ENCODE measurements at places on chromosomes 2 and 18.

DNA sequence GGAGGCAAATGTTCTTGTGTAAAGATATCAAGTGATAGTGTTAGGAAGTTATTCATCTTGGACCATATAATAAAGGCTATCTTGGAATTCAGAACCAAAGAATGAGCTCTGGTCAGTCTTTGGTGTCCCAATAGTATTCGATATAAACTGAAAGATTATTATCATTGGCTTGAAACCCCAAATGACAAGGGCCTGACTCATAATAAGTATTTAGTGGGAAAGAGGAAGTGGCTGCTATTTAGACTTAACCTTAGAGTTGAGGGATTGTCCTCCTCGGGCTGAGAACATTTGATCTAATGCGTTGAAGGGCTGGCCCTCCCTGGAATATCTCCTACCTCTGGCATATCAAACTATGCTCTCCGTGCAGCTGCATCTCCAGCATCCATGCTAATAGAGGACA lies 67.5 kb downstream of the CDH20 start:
- no peak for DNase-seq

GRCh38 chr18:34965566-34965965 lies 75.6 kb upstream of the MAPRE2 start:
- no peak for DNase-seq

DNA sequence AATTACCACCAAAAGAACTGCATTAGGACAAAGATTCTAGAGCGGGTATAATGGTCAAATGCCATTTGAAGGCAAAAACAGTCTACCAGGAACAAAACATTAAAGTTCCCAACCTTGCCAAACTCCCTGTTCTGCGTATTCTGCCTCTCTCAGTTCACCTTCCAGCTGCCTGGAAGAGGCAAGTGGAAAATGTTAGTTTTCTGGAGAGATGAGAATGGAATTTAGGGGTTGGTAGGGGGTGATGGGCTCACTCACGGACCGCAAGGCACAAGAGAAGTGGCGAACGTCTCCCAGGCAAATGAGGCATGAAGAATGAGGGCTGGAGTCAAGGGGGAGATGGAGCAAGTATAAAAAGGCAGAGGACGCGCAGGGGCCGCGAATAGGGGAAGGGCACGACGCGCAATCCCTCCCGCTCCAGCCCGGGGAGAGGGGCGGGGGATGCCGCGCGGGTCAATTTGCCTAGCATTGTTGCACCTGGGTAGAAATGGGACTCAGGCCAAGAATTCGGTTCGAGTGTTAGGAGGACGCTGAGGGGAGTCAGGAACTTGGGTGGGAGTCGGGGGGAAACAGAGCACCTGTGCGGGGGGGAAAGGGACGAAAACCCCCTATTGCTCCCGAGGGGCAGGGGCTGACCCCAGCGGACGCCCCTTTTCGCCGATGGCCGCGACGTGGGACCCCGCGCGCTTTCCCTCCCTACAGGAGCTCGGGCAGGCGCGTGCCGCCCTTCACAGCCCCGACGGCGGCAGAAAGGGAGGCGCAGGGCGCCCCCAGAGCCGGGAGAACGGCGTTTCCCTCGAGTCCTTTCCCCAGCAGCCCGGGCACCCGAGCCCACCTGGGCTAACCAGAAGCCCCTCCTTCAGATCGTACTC lies 573 bp downstream of the PAIP2B start:
- DNase-seq = peak; percentile 19

DNA sequence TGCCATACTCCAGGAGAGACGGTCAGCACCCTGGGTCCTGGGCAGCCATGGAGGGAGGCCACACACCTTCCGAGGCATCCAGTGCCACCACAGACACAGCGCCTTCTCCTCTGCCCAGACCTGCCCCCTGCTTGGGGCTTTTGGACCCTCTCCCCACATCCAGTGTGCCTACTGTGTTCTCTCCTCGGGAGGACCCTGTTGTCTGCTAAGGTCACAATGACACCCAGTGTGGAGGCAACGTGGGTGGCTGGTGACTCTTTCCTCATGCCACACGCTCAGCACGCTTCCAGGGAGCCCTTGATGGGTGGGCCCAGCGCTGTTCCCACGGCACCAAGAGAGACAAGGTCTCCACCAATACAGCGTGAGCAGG lies 251.9 kb downstream of the EIPR1 start:
- DNase-seq = no peak

DNA sequence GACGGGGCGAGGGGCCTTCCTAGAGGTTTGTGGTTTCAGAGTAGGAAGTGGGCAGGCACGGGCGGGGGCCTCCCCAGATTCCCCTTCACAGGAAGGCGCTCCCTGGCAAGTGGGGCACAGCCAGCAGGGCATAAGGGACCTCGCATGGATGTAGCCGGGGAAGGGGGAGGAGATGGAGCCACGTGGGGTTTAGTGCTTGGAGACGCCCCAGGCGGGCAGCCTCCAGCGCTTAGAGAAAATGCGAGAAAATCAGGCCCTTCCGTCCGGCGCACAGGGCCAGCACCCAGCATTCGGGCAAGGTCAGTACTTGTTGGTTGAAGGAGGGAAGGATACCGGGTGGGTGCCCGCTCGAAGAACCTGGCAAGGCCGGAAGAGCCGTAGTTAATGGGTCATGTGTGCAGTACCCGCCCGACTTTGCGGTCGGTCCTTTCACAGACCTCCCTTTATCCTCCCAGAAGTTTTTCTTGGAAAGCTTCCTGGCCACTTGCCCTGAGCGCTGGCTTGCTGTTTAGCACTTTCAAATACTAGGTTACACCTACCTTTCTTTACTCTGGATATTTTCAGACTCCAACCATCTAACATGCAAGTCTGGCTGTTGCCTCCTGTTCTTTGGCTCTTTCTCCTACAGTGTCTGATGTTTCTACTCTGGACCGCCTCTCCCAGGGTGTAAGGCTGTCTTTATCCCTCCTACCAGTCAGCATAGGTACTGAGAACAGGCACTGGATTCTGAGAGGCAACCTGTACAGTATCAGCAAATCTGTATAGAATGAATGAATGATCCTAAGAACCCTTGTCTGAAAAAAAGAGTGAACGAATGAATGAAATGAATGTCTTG lies 78.1 kb downstream of the CIB4 start:
- DNase-seq = no peak

Measured in NCI-H524 treated with DMSO at 0.1 percent for 48 hours (cell line).